ENCODE measurements at places on chromosomes 11 and 22.

DNA sequence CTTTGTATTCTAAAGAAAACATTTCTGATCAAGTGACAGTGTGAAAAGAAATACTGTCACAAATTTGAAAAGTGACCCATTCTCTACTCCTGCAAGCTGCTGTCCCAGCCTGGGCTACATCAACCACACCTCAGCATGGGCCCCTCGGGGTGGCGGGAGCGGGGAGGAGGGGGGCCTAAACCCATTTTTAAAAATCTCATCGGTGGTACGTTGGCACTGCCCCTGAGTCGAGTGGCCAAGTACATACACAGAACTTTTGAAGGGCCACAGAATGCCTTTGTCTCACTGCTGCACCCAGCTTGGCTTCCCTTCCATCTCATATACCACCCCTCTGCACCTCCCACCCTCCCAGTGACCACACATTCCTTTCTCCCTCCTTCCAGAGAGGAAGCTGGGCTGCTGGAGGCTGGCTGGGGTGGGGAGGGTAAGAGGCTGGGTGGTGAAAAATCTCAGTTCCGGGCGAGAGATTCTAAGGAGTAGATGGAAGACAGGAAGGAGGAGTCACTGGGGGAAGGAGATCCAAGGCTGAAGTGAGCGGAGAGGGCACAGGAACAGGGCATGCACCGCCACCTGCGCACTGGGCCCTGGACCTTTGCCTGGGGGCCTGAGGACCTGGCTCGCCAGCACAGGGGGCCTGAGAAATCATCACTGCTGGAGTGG is 21.1 kb downstream of the FXYD6 start:
- no peaks in the 10 kb centered on the region for H3K4me1 ChIP-seq
- no peak overlapping the region for H3K4me3 ChIP-seq
- no peaks in the 10 kb centered on the region for H3K27me3 ChIP-seq
- DNase-seq: no peak

DNA sequence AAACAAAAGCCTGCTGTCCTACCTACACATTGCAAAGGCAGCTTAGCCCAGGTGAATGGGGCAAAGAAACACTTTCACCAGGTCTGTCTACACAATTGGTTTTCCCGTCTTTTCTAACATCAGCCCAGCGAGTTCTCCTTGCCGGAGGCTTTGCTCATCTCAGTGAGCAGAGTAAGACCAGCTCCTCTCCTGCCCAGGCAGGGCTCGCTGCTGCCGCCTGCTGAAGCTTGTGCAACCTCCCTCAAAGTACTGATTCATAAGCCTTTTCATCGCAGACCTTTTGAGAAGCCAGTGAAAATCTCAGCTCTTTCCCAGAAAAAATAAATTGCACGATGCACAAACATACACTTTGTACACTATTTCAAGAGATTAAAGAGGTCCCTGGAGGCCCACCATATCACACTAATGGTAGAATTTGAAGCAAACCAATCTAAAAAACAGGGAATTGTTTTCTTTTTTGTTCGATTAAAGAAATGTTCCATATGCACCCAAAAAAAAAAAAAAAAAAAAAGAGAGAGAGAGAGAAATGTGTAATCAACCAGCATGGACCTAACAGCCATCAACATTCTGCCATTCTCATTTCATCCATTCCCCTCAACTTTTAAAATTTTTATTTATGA is 328.1 kb upstream of the MPPED2 start:
- DNase-seq: peak; percentile 40
- H3K4me1 ChIP-seq: no peaks in the 10 kb centered on the region
- no peaks in the 10 kb centered on the region for H3K27me3 ChIP-seq
- H3K36me3 ChIP-seq: no peaks in the 10 kb centered on the region

DNA sequence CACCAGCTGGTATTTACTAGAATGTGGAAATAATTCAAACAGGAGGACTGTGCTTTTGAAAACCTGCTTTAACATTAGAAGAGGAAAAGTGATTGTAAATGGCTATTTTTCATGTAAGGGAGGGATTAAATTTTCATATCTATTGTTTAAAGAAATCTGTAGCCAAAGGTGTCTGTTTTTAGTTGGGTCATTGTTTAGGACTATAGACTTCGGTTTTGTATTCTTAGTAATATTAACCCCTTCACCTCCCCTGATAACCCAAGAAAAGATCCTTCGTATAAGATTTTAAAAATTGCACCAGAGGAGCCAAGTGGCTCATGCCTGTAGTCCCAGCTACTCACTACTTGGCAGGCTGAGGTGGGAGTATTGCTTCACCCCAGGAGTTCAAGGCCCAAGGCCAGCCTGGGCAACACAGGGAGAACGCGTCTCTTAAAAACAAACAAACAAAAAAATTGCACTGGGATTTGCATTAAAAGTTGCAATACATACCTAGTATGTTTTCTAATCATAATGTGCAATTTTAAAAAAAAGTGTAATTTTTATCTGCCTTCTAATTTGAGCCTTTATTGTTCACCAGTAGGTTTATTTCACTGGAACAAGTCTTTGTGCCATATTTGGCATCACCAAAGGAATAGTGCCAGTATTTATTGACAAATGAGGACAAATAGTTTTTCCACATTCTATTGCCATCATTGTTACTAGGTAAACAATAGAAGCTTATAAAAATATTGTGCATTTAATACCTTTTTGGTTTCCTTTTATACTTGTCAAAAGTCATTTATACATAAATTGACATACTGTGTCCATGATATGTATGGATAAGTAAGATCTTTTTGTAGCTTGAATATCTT is 34.3 kb downstream of the MTMR3 start:
- no peaks in the 10 kb centered on the region for H3K27me3 ChIP-seq
- H3K4me1 ChIP-seq: peaks cover 59% of the 10 kb centered on the region
- DNase-seq: no peak
- peak overlapping the region; percentile 52 for H3K27ac ChIP-seq
- no peak overlapping the region for H3K4me3 ChIP-seq

GRCh38 chr11:130043575-130043974 is 26.1 kb upstream of the APLP2 start:
- H3K4me1 ChIP-seq: no peaks in the 10 kb centered on the region
- peak; percentile 11 for DNase-seq
- no peaks in the 10 kb centered on the region for H3K36me3 ChIP-seq
- H3K27me3 ChIP-seq: no peaks in the 10 kb centered on the region

DNA sequence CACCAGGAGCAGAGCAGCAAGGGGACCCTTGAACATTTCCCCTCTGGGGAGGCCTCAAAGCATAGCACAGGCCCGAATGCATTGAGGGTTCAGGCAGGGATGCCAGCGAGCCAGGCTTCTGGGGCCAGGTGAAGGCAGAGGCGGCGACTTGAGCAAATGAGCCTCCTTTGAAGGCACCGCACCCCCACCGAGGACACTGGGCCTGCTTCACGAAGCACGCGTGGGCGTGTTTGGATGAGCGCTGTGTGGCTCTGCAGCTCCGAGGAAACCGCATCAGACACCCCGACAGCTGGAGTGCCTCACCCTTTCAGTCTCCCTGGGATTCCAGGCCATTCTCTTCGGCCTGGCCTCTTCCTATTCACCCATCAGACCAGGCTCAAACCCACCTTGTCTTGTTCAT is 301.8 kb downstream of the NTM start:
- H3K4me3 ChIP-seq: no peak overlapping the region
- H3K27ac ChIP-seq: no peak overlapping the region
- H3K4me1 ChIP-seq: no peaks in the 10 kb centered on the region
- no peaks in the 10 kb centered on the region for H3K27me3 ChIP-seq
- H3K36me3 ChIP-seq: no peaks in the 10 kb centered on the region
- DNase-seq: no peak

GRCh38 chr22:28923826-28924732 is 40.7 kb downstream of the ZNRF3 start:
- H3K4me3 ChIP-seq: no peak overlapping the region
- no peak for DNase-seq
- peaks cover 3% of the 10 kb centered on the region for H3K4me1 ChIP-seq
- H3K27me3 ChIP-seq: no peaks in the 10 kb centered on the region
- H3K36me3 ChIP-seq: no peaks in the 10 kb centered on the region

- H3K4me3 ChIP-seq: no peak overlapping the region
- H3K27me3 ChIP-seq: no peaks in the 10 kb centered on the region
- DNase-seq: no peak
- peaks cover 16% of the 10 kb centered on the region for H3K4me1 ChIP-seq
- H3K36me3 ChIP-seq: no peaks in the 10 kb centered on the region
Measured at GRCh38 chr11:109972181-109972715, 120.9 kb upstream of the ZC3H12C start.

DNA sequence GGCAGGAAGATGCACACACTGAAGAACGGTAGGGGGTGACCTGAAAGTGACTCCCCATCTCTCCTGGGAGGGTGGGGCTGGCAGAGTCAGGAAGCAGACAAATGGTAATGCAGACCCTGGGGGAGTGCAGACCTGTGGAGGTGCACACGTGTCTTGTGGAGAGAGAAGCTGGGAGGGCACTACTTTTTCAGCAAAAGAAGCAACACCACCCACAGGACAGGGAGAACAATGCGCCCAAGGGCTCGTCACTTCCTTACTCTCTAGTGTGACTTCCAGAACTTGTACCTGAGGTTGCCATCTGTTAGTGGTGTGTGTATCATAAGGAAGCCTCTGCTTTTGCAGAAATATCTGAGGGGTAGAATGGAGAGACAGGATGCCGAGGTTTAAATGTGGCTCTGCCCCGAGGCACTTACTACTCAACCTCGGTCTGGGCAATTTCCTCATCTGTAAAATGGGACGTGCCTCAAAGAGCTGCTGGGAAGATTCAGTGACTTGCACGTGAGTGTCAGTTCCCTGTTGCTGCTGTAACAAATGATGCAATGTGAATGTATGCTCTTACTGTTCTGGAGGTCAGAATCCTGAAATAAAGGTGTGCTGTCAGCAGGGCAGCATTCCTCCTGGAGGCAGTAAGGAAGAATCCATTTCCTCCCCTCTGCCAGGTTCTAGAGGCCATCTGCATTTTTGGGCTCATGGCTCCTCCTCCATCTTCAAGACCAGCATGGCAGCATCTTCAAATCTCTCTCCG is 323.4 kb downstream of the SHANK2 start:
- DNase-seq: no peak
- no peak overlapping the region for H3K4me3 ChIP-seq
- H3K4me1 ChIP-seq: no peaks in the 10 kb centered on the region
- no peaks in the 10 kb centered on the region for H3K36me3 ChIP-seq

- H3K4me1 ChIP-seq: peaks cover 2% of the 10 kb centered on the region
- H3K4me3 ChIP-seq: no peak overlapping the region
- H3K36me3 ChIP-seq: peaks cover 16% of the 10 kb centered on the region
- DNase-seq: no peak
Measured at GRCh38 chr11:32597921-32598320, 14.3 kb downstream of the EIF3M start.

DNA sequence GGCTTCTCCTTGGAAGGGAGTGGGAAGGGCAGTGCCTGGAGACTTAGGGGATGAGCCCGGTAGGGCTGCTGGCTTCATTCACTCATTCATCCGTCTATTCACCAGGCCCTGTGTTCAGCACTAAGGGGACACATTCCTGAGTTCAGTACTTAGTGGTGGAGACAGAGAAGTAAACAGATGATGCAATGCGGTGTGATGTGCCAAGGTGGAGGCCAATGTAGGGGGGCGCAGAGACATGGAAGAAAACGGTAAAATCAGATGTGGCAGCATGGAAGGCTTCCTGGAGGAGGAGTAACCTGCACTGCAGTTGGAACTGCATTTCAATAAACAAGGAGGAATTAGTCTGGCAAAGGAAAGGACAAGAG is 21.3 kb downstream of the GRIK4 start:
- H3K4me3 ChIP-seq: no peak overlapping the region
- peaks cover 7% of the 10 kb centered on the region for H3K4me1 ChIP-seq
- no peak for DNase-seq
- H3K27me3 ChIP-seq: no peaks in the 10 kb centered on the region

DNA sequence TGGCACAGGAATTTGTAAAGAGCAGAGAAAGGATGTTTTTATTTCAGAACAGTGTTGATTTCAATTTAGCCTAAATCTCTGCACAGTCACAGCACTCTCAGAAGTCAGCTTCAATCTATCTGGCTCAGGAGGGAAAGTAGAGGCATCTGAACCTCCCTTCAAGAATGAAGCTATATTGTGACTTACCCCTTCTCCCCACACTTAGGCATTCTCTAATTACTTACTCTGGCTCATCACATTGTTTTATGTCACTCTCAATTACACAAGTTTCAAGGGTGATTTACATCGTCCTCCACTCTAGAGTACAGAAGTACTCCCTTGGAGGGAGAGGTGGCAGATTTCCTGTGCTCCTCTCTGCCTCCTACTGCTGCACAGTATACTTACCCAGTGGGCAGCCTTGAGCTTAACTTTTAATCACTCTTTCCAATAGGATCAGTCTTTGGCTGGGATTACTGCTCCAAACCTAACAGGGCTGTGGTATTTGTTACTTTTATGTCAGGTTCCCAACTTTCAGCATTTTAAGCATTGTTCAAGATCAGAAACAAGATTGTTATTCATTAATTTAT is 211.4 kb downstream of the AASDHPPT start:
- H3K4me3 ChIP-seq: no peak overlapping the region
- H3K27ac ChIP-seq: no peak overlapping the region

DNA sequence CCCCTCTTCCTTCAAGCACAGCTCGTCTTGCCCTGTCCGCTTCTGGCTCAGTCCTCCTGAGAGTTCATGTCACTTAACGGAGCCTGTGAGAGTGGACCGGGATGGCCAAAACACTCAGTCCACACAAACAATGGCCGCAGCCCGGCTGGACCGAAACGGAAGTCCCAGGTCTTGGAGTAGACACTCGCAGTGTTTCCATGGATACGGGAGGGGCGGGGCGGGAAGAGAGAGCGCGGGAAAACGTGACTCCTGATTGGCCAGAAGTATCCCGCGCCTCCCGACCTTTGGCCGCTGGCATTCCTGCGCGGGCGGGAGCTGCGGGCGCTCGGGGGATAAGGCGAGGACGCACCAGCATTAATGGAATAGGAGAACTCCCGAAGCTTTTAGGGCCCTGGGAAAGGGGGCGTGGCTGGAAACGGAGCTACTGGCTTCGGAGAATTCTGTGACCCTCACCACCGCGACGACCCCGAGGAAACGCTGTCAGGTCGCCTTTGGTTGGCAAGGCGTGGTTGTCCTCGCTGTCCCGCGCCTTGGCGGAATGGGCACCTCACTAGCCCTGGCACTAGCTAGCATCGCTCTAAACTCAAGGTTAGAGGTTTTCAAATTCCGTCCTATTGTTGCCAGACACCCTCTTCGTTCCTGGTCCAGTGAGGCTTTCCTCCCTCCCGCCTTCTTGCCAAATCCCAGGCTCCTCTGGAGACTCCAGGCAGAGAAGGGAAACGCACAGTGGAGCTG is at the start of the genes NLRP14 and ZNF214:
NLRP14 (plus strand) TSS at position 297 of the 735 bp plus-strand sequence. CDS start 18,108 bp downstream, outside the sequence.
ZNF214 (minus strand) TSS at position 164 of the 735 bp plus-strand sequence. CDS start 17,511 bp downstream, outside the sequence.
- DNase-seq: peak; percentile 95
- peak within 1 kb of the TSS; percentile 76 for H3K27ac ChIP-seq
- H3K4me3 ChIP-seq: peak within 1 kb of the TSS; percentile 78
- no peaks in the 10 kb centered on the region for H3K36me3 ChIP-seq
- H3K27me3 ChIP-seq: no peaks in the 10 kb centered on the region
- H3K4me1 ChIP-seq: peaks cover 6% of the 10 kb centered on the region

DNA sequence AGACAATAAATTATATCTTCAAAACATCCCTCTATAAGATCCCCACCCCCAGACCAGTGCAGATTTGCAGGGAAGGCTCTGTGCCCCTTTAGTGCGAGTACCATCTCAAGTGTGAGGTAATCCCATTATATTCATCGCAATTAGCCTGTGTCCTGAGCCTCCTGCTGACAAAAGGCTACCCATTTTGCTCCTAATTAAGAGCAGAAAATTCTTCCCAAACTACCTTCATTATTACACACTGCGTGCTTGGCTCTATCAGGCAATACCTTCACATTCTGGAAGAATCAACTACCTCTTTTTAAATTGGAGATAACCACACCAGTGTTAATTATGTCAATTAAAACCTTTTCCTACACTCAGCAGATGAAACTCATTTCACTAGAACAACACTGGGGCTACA is 1133.4 kb upstream of the CCDC90B start:
- H3K27me3 ChIP-seq: no peaks in the 10 kb centered on the region
- no peak overlapping the region for H3K27ac ChIP-seq
- no peaks in the 10 kb centered on the region for H3K36me3 ChIP-seq
- no peak overlapping the region for H3K4me3 ChIP-seq
